ENCODE measurements at places on chromosomes 7 and 10.

DNA sequence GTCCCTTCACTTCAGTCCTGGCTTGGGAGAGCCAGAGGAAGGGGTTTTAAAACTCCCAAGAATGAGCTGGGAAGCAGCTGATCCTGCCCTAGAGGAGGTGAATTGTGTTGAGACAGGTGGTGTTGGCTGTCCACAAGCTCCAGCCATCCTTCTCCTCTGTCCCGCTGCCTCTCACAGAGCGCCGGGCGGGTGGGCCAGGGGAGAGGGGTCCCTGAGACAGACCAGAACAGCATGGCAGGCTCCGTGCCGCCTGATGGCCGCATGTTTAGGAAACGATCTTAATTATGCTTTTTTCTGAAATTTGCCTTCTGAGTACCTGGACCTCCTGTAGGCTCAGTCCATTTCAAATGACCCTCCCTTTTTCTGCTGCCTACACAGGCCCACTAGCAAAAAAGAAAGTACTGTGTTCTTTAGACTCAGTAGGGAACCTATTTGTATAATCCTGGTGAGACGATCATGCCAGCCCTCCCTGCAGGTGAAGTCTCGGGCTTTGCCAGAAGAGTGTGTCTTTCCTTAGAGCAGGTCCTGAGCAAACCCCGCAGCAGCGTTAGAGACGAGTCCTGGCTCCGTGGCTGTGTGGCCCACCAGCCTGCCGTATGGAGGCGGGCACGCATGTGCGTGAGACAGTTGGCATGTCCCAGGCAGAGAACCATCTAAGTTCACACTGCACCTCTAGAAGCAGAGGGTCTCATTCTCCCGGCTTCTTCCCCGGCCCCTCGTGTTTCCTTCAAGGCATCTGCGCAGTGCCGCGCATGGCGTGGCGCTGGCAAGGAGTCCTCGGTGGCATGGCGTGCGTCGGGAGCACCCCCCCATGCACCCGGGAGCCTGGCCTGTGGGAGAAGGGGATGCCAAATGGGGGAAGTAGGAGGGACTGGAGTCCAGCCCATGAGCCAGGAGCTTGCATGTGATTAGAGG, 26.3 kb upstream of the PWWP2B start:
- DNase-seq, result no peak

GRCh38 chr10:126171555-126171954, 216.7 kb downstream of the ADAM12 start:
- DNase-seq, result no peak

GRCh38 chr7:148973256-148973655, 55.0 kb downstream of the PDIA4 start:
- no peak for DNase-seq

- no peak for DNase-seq
Observed at GRCh38 chr7:90459888-90460287, 9.6 kb upstream of the PTTG1IP2 start.

DNA sequence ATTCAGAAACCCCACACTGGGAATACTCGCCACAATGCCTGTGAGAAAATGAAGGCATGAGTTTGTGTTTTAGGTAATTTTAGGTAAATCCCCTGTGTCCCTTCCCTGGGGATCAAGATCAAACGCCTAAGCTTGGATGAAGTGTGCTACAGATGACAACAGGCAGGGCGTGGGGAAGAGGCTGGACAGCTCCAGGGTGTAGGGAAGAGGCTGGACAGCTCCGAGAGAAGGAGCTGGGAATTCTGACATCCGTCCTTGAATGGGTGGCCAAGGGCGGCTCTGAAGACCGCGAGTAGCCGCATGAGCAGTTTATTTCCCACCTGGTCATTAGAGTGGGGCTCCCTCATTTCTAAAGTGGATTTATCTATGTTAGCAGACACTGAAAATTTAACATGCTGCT, 109.7 kb downstream of the RAMP3 start:
- DNase-seq, result no peak

Measured in posterior cingulate gyrus (tissue), 11 donors.